NCI-H1930 (cell line): ENCODE measurements at places on chromosomes 5 and 9.

GRCh38 chr5:131710391-131710790 is 75.4 kb upstream of the RAPGEF6 start:
- DNase-seq: no peak

DNA sequence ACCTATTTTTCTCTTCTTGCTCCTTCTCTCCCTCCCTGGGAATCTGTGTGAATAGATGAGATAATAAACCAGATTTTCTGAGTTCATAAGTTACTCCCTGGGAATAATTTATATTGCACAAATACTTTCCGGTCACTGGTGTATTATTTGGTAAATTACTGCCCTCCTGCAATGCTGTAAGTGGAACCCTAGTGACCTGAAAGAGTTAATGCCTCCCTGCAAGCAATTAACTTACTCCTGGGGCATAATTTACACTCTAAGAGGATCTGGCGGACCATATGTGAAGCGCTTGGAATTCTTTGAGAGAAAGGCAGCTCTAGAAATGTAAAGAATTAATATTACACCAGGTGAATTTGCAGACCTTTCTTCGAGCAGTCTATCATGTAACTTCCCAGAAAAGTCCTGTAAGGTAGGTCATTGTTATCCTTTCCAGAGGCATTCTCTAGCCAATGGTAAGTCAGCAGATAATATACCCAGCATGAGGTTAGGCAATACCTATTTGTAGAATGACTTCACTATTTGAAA is 7.0 kb upstream of the GDNF start:
- no peak for DNase-seq

DNA sequence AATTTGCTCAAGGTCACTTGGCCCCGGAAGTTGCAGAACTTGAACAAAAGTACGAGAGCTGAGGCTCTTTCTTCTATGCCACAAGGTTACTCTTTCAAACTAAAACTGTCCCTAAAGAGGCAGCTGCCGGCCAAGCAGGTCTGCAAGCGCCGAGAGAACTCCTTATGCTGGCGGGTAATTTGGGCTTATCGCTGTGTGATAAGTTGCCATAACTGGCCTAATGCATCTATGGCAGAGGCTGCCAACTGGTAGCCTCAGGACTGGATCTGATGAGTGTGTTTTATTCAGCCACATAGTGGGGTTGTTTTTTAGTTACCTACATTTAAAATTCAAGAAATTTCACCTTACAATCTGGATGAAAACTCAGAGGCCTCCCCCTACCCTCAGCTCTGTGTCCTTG is 68.1 kb upstream of the SPOCK1 start:
- DNase-seq: no peak

- no peak for DNase-seq
Measured at GRCh38 chr9:27353474-27354229, 56.7 kb upstream of the EQTN start.

- no peak for DNase-seq
Measured at GRCh38 chr5:135391869-135392255, 7.2 kb downstream of the MACROH2A1 start.

DNA sequence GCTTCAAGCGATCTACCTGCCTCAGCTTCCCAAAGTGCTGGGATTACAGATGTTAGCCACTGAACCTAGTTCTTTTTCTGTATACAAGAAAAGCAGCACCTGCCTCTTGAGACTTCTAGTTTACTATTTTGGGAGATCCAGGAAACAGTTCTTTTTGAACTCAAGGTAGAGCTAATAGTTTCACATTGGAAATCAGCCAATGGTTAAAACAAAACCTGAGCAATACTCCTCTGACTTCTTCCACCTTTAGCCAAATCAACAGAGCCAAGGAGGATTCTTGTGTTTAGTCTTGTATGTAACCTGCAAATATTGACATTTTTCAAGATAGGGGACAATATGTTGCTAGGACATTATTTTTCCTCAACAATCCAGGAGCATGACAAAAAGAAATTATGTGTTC is 349.4 kb downstream of the SH3GL2 start:
- DNase-seq: no peak

DNA sequence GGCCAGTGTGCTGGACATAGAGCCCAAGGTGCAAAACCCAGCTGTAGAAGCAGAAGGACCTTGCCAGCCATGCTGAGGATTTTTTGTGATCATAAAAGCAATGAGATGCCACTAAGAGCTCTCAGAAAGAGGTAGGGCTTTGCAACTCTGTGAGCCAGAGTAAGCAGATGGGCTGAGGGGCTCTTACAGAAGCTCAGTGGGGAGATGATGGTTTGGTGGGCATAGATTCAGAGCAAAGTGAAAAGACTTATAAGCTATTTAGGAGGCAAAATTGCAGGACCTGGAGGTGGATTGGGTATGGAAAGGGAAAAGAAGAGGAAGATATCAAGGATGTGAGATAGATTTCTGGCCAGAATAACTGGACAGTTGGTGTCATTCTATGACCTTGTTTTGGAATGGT is 302.0 kb downstream of the NTRK2 start:
- no peak for DNase-seq

DNA sequence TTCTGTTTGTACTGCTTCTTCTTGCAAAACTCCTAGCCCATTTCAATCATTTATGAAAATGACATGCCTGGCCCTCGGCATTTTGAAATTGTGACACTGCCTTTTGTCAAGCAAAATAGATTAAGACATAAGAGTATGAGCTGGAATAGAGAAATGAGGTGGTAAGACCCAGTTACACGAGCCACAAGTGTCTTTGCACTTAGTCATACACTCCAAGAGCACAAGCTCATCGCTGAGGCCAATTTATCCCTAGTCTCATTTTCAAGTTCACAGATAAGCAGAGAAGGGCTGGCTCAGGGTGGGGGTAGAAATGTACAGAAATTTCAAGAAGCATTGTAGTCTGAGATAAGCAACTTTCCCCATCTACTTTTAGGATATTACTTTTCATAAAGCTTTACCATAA is 40.6 kb upstream of the MAP1B start:
- DNase-seq: no peak

GRCh38 chr5:59790376-59790775 is 103.2 kb downstream of the PDE4D start:
- DNase-seq: no peak

GRCh38 chr5:8729437-8729836 is 816.4 kb downstream of the SEMA5A start:
- no peak for DNase-seq

DNA sequence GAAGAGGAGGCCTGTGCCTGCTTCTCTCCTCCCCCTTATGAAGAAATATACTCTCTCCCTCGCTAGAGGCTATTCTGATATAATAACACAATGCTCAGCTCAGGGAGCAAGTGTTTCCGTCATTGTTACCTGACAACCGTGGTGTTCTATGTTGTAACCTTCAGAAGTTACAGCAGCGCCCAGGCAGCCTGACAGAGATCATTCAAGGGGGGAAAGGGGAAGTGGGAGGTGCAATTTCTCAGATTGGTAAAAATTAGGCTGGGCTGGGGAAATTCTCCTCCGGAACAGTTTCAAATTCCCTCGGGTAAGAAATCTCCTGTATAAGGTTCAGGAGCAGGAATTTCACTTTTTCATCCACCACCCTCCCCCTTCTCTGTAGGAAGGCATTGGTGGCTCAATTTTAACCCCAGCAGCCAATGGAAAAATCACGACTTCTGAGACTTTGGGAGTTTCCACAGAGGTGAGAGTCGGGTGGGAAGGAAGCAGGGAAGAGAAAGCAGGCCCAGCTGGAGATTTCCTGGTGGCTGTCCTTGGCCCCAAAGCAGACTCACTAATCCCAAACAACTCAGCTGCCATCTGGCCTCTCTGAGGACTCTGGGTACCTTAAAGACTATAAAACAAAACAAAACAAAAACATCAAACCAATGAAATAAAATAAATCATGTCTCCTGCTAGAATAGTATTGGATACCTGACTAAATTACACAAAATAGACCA is 1.3 kb downstream of the TMEM174 start:
- DNase-seq: no peak

GRCh38 chr9:121865060-121865459 is 213.6 kb downstream of the DAB2IP start:
- no peak for DNase-seq

GRCh38 chr5:156356238-156356637 is 29.3 kb downstream of the SGCD start:
- DNase-seq: no peak

DNA sequence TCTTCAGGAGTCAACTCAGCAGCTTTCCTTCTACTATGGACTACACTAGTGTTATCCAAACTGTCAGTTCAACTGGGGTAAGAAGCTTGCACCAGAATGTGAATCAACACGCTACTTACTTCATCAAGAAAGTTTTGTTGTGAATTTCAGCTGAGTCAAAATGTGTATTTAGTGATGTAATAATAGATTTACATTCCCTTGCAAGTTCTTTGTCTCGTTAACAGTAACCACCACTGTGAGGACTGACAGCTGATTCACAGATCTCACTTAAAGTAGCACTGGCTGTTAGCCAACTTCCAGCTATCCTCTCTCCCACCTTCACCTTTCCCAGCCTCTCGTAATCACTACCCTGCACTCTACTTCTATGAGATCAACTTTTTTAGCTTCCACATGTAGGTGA is 445.3 kb downstream of the NTRK2 start:
- DNase-seq: no peak

DNA sequence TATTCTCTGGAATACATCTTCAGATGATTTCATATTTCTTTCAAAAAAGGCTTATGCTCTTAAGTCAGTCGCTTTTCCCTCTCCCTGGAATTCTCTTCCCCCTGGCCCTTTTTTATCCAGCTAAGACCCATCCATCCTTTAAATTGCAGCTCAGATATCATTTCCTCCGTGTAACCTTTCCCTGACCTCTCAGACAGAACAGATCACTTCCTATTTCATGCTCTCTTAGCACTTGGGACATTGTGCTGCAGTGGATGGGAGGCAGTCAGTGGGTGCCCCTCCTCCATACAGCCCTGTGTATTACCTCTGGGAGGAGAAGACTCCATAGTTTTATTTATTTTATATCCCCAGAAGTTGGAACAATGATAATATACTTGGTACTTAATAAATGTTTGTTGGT is 423.4 kb downstream of the ISL1 start:
- no peak for DNase-seq

DNA sequence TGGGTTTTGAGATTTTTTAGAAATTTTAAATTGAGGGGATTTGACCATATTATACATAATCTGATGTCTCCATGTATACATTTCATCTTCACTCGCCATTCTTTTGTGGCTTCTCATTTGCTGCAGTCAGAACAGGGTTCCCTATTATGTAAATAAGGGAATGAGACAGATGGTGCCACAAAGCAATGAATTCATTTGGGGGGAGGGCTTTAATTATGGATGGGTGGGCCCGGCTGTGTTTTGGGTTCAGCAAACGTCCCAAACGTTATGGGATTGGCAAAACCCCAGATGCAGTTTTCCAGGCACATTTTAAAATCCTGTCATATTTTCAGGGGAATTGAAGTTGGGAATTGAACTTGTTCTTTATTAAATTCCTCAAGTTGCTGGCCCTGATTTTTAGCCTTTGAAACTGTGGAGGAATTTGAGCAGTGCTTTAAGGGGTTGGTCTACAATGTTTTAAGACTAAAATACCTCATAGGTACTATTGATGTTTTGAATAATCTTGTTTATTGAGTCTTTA is 558.5 kb upstream of the ZNF462 start:
- DNase-seq: no peak

- no peak for DNase-seq
Measured at GRCh38 chr5:95670568-95670967, 12.2 kb downstream of the SPATA9 start.

GRCh38 chr5:155259648-155260047 is 246.1 kb downstream of the KIF4B start:
- no peak for DNase-seq

GRCh38 chr5:116521173-116521872 is 53.3 kb downstream of the SEMA6A start:
- no peak for DNase-seq

- DNase-seq: no peak
Measured at GRCh38 chr5:5650242-5650641, 227.8 kb downstream of the ICE1 start.

DNA sequence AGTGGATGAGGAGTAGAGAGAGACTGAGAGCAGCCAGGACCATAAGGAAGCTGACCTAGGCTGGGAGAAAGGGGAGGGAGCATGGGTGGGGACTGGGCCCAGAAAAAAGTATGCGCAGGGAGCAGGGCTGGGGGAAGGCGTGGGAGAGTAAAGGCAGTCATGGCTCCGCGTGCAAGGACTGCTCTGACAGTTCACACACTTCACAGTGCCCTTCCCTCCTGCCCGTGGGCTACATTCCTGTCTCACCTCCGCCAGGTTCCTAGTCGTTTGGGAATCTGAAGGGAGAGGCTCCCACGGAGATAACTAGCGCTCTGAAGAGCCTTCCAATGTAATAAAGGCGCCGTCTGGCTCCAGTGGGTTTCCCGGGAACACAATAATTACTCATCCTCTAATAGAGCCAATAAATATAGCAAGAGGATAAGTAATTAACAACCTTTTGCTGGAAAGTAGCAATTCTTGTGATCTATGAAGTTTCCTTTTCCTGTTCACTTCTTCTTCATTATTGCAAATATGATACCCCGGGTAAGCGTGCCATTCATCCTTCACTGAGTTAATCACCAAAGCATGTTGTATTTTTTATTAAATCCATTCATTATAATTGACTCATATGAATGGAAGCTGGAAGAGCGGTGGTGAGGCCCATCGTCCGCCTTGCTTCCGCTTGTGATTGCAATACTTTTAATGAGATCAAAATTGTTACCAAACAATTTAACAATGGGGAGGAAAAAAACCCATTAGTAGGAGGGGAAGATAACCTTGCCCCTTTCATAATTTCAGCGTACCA is 39.3 kb downstream of the TTLL11 start:
- no peak for DNase-seq

GRCh38 chr5:141880961-141881801 is 3.0 kb upstream of the PCDH1 start:
- DNase-seq: no peak

DNA sequence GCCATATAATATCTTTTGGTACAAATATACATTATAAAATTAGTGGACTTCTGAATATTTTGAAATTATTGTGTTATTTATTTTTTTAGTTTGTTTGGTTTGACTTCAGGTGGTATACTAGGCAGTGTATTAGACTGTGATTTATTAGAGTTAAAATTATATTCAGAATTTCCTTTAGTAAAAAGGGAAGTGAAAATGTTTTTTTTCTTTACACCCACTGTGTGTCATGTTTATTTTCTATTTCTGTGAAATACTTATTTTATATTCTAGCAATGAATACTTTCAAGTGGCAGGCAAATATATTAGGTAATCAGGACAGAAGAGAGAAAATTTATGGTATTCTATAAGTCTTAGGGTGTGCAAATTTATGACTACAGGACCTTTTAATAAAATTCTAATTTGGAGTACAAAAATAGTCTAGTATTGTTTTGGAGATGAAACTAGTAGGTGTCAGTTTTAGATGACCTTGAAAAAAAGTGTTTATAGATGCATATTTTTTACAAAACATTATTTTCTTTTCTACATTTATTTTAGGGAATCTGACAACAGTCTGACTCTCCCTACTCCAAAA is 8.8 kb downstream of the CSNK1G3 start:
- DNase-seq: no peak

DNA sequence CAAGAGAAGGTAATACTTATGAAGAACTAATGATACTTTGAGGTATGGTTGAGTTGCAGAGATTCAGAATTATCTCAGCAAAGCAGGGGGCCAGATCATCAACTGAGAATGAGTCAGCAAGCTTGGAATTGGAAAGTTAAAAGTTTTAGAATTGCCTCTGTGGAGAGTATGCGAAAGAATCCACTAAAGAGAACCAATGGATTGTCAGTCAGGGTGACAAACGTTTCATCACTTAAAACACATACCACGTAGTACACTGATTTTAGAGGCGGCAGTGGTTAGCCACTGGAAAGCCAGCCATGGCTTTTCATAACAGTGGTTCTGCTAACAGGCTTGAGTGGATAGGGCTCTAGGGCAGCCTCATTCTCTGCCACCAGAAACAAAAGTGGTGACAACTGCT is 30.7 kb downstream of the AOPEP start:
- no peak for DNase-seq

- DNase-seq: no peak
Measured at GRCh38 chr9:16282216-16282615, 588.3 kb downstream of the BNC2 start.
